ENCODE measurements at places on chromosomes 5 and 9.

DNA sequence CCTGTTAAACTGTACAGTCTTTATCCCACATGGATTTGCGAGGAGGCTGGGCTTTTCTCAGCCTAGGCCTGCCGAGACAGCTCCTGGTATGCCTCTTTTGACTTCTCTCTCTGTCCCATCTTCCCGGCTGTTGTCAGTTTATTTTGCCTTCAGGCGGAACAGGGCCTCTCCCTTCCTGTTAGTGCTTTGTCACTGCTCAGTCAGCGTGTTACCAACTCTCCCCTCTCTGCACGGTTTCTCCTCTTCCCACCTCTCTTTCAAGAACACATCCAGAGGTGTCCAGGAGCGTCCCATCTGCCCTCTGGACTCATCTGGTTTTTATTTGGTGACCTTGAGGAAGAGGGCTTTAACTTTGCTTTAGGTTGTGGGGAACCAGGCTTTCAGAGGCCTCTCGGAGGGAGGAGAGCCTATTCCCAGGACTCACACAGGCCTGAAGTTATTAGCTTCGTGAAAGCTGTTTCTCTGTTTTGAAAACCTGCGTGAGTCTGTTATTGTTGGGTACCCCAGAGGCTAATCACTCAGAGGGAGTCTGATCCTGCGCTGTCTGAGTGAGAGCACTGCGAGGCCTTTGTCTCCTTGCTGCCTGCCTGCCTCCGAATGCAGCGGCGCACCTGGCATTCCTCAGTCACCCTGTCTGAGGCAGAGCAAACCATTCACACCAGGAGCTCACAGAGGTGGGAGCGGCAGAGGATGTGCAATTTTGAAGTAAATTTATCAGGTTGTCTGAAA, 234.4 kb upstream of the MPDZ start:
- no peak for DNase-seq

GRCh38 chr9:761176-761792, 80.2 kb upstream of the DMRT1 start:
- DNase-seq: no peak

DNA sequence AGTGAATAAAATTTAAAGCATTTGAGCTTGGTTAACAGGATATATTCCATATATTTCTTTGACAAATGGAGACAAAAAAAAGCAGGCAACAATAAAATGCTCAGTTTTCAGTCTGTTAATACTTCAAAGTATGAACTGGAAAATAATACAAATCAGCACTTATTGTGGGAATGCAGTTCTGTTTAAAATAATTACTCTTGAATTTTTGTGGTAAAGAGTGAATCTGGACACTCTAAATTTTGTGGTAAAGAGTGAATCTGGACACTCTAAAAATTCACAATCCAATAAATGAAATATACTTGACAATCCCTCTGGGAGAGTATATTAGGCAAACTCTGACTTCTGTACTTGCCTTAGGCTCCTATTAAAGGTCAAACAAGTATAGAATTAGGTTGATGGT, 141.9 kb upstream of the RASA1 start:
- no peak for DNase-seq

DNA sequence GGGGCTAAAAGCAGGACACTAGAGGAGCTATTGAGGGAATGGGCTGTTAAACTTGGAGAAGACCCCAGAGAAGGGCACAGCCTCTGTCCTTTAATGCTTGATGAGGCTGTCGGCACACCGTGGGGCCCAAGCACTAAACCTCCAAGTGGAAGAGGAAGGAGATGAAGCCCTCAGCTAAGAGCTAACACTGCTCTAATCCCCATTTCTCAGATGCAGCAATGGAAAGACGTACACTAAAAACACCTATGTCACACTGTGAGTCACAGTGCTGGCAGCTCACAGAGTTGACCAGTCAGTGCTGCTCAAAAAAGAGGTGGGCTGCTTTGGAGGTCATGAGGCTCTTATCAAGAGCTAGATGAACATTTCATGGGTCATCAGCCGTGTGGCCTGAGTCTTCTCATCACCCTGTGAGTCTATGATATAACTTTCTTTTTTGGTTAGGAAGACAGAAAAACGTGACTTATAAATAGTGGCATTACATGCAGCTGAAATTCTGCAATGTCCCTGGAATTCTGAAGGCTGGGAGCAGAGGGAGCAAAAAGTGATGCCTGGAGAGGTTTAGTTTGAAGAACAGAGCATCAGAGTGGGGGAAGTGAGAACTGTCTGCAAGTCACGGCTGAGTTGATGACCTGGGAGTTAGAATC, 21.5 kb downstream of the TNFSF8 start:
- no peak for DNase-seq

- DNase-seq: peak; percentile 7
These were observed 20.4 kb upstream of the NTNG2 start for GRCh38 chr9:132141344-132141947.

- peak; percentile 62 for DNase-seq
These were observed 9.1 kb upstream of the KIF12 start for GRCh38 chr9:114108016-114108833.

DNA sequence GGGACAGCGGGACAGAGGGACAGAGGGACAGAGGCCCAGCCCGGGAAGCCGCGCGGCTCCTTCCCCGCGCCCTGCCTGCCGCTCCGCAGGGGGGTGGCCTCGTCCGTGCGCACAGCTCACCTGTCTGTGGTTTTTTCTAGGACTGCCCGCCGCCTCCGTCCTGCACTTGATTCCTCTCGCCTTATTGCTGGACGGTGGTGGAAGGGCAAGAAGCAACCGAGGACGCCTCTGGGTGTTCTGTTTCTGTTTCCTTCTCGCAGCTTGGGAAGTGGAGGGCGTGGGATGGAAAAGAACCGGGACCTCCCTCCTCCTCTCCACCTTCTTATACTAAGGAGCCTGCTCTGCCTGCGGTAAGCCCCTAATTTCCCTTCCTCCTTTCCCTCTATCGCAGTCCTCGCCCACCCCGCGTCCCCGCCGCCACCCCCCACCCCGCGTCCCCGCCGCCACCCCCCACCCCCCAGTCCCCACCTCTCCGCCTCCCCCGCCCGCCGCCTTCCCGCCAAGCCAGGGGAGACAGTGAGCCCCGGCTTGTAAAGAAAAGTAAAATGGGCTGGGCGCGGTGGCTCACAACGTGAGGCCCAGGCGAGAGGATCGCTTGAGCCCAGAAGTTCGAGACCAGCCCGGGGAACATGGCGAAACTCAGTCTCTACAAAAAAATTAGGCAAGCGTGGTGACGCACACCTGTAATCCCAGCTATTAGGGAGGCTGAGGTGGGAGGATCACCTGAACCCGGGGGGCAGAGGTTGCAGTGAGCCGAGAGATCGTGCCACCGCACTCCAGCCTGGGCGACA, 9.6 kb upstream of the FLT4 start:
- no peak for DNase-seq

Measured in Kasumi-1 (cell line).